ENCODE measurements at places on chromosomes 7 and 10.

DNA sequence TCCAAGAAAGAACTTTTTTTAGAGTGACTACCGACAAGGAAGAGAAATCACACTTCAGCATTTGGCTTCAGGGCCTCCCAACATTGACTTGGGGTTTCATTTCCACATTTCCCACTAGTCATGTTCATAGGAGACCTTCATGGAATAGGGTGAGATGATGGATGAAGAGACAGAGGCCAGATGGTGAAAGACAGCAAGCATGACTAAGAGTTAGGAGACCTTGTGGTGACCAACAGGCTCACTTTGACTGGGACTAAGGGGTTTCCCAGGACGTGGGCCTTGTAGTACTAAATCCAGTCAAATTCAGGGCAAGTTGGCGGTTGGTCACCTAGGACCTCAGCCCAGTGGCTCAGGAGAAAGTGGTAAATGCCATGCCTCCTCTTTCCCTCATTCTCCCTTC lies 3.0 kb upstream of the GIMAP5 start:
- no peak for DNase-seq

DNA sequence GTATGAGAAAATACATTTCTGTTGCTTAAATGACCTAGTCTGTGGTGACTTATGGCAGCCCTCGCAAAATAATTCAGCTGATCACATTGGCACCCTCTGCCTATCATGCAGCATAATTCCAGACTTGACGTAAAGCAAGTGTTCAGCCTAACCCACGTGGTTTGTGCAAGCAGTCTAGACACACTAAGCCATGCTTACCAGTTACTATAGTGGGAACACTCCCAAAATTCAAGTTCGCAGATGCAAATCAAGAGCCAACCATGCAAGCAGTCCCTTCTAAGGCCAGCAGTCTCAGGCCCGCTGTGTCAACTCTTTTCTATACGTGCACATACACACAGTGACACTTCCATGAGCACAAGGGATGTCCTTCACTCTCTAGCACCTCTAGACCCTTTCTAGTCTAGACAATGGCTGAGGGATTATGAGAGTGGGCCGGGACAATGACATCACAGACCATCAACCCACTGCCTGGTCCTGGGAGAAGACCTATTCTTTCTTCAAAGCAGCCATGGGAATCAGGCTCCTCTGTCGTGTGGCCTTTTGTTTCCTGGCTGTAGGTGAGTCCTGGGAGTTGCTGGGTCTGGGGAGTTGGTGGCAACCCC lies 29.0 kb upstream of the PRSS1 start:
- no peak for DNase-seq

DNA sequence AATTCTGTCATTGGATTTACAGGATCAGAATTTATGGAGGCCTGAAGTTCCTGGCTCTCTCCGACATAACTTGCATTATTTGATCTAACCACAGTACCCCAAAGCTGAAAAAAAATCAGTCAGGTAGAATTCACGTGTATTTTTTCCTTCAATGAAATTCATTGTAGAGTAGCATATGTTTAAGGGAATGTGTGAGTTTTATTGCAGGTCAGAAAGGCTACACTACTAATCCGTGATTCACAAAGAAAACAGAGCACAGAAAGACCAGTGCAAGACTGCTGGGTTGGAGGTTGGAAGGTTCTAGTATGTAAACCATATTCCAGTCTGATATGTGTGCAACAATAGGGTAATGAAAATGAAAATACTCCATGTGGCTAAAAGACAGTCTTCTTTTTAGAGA lies 247.0 kb upstream of the FERD3L start:
- DNase-seq, result no peak

- no peak for DNase-seq
Observed at GRCh38 chr10:14810969-14811953, 26.6 kb downstream of the CDNF start.

DNA sequence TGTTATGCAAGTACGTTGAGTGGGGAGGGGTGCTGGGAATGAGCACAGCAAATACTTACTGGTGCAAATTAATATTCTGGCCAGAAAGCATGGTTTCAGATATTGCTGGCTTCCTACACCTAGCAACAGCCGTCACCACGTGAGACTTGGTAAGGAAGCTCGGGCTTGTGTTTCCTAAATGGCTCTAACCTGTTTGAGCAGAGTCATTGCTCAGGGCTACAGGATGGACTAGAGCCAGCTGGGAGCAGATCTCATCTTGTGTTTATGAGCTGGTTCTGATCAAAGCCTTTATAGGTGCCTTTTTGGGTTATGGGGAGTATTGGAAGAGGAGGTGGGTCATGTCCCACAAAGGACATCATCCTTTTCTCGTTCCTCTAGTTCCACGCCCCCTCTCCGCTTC lies 200.3 kb downstream of the BUB3 start:
- no peak for DNase-seq

GRCh38 chr7:89761173-89761572 lies 393.1 kb upstream of the STEAP1 start:
- no peak for DNase-seq

GRCh38 chr7:32587411-32587948 lies 92.2 kb downstream of the AVL9 start:
- no peak for DNase-seq

DNA sequence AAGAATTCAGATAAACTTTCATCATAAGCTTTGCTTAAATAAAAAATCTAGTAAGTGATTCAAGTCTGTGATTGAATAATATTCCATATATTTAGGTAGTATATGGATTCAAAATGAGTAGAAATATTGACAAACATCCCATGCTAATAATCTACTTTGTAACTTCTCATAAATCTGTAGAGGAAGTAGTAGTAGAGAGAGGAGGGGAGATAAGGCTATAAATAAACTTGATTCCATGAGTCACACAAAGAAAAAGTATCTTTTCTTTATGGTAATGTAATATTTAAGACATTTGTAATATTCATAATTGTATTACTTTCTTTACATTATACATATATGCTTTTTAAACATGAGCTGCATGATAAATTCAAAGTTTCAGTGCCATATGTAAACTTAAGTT lies 25.6 kb upstream of the CD36 start:
- no peak for DNase-seq

- no peak for DNase-seq
Observed at GRCh38 chr7:2034291-2035201, 198.2 kb downstream of the MAD1L1 start.

DNA sequence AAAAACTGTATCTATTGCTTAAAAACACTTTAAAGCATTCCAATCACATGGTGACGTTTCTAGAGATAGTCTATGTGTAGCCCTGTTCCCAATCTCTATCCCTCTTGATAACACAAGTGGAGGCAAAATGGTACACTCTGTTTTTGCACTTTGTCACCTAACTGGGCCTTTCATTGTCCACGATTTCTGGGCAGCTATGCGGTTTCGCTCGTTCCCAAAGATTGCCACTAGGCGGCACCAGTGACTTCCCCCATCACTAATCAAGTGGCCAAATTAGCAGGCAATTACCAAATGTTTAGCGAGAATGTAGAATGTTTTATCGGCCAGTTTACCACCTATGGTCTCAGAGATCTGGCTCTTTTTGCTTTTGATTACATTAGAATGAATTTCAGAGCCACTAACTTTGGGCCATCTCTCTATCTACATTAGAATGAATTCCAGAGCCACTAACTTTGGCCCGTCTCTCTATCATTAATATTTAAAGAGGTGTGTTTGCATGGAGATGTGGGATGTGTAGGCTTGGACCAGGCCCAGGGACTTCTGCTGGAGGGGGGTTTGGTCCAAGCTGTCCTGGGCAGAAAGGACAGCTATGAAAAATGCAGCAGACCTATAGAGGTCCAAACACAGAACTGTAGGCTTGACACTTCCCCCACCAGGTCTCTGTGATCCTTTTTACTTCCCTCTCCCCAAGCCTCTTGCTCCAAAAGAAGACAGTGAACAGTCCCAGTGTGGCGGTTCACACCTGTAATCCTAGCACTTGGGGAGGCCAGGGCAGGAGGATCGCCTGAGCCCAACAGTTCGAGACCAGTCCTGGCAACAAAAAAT lies 90.1 kb downstream of the EPC1 start:
- no peak for DNase-seq

- no peak for DNase-seq
Observed at GRCh38 chr7:99380823-99381663, 6.5 kb downstream of the ARPC1B start.

- DNase-seq, result no peak
Observed at GRCh38 chr7:53541475-53541874, 506.0 kb downstream of the POM121L12 start.

DNA sequence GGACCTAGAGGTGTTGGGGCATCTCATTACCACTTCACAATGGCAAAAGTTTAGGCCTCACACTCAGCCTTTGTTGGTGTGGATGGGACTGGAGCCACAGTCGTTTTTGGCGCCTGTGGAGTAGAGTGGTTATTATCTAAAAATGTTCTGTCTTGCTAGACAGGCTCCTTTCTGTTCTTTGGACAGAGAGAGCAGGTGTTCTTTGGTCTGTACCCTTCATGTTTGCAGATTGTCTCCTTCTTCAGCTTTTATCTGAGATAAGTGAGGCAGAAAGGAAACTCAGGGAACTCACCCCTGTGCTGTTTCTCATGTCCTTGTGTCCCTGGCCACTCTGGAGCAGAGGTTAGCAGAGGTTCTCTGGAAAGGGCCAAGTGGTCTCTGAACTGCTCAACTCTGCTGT lies 103.7 kb downstream of the CCNY start:
- DNase-seq, result no peak

- DNase-seq, result no peak
Observed at GRCh38 chr7:130272381-130273080, 5.9 kb downstream of the CPA2 start.

- DNase-seq, result no peak
Observed at GRCh38 chr7:116527521-116527920, 2.7 kb downstream of the CAV1 start.

- no peak for DNase-seq
Observed at GRCh38 chr7:7177044-7177517, 5.3 kb upstream of the C1GALT1 start.

DNA sequence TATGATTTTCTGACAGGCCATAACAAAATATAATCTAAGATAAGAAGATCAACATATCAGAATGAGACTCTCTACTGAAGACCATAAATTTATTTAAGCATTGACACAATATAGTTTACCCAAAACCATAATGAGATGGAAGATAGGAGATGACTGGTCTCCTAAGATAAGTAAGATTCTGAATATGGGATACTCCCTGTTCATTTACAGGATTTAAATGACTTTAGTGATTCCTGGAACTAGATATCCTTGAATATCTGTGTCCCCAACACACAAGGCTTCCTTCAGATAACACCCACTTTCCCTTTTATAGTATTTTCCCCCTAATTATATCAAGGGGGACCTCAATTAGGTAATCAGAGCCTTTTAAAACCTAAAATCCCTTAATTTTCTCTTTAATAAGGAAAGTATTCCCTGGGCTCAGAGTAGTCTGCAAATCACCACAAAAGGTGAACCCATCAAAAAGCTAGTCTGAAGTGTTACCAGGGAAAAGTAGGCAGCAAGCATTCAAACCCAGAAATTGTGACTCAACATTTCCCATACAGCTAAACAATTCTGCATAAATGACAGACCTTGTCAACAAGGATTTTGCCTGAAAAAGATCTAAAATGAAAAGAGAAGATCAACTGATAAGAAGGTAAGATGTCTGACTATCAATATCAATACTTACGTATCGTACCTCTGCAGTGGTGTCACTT lies 99.9 kb downstream of the CNOT4 start:
- DNase-seq, result no peak

DNA sequence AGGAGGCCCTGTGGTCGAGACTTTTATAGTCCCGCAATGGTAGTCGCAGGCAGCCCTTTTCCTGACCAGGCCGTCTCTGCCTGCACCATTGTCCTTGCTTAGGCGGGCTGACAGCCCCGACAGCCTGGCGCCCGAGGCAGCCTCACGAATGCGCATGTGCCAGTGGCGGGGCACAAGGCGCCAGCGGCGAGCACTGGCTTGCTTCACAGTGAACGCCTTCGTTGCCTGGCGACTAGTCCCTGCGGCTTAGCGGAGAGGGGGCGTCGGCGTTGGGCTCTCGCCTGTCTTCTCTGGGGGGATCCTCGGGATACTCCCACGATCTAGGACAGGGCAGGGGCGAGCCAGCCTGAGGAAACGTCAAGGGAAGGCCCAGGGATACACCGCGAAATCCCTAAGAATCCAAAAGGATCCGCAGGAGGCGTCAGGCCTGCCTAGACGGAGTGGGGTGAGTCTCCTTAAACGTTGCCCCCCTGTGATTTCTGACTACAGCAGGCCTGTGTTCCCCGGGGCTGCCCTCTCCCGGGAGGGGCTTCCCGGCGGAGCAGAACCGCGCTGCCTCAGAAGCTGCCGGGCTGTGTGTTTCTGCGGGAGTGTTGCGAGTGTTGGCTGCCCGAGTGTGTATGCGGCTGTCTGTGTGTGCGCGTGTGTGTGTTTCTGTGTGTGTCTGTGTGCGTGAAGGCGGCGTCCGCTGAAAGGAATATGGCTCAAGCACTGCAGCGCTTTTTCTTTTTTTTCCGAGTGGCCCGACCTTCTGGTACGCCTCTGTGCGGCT lies 20.5 kb upstream of the ZNF273 start:
- no peak for DNase-seq

DNA sequence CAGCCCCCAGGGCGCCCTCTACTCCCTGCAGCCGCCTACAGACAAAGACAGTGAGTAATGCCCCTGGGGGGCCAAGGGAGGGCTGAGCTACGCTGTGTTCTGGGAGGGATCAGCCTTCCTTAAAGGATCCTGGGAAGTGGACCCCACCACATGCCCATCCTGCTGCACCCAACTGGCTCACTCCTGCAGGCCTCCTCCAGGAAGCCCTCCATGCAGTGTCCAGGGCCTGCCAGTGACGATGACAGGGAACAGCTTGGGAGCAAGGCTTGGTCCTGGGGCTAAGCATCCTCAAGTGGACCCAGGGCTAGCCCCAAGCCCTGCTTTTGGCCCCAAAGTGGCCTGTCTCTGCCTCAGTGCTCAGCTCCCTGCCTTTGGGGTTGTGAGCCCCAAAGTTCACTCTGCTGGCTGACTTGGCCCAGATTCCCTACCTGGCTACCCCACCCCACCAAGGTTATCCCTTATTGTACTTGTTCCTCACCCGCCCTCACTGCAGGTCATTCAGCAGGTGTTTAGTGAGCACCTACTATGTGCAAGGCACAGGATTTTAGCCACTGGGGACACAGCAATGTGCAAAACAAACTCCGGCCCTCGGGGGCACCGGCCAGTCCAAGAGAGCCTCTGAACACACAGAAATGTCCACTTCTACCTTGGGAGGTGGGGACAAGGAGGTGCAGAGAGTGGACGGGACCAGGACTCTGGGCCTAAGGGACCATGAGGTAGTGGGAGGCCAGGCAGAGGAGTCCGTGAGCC lies 83.5 kb downstream of the MYL10 start:
- DNase-seq, result no peak

DNA sequence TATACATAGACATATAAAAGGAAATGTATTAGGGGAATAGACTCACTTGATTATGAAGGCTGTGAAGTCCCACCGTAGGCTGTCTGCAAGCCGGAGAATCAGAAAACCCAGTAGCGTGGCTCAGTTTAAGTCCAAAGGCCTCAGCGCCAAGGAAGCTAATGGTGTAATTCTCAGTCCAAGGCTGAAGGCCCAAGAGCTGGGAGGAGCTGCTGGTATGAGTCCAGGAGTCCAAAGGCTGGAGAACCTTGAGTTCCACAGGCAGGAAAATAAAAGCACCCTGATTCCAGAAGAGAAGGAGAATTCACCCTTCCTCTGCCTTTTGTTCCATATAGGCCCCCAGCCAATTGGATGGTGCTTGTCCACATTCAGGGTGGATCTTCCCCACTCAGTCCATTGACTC lies 166.2 kb upstream of the TAC1 start:
- no peak for DNase-seq

GRCh38 chr7:82029236-82029913 lies 259.5 kb upstream of the HGF start:
- DNase-seq, result no peak

GRCh38 chr10:98953251-98953650 lies 282.4 kb downstream of the HPSE2 start:
- DNase-seq, result no peak

Measured in T1000 (cell line).